ENCODE measurements at places on chromosomes 7 and 10. TPM values are rescaled to one million over a fixed set of nuclear protein-coding genes. Genes with fewer than 3 reads are reported as not detected.

GRCh38 chr10:73923935-73924598 is 13.1 kb downstream of the PLAU start:
- DNase-seq: no peak

The CDK5 gene
- total RNA-seq: 29.3 TPM

The DOCK1 gene
- 60.4 TPM for total RNA-seq

The STK32C gene
- 13.4 TPM for total RNA-seq

The SHTN1 gene
- 5.5 TPM for total RNA-seq

GRCh38 chr7:7446616-7447015 is 89.1 kb downstream of the COL28A1 start:
- DNase-seq: no peak

All from SJSA1 (cell line).